Activated B cell treated with CpG ODN at 0.5 μM for 24 hours (primary cell): ENCODE measurements at places on chromosomes 1 and 21. TPM values are rescaled to one million over a fixed set of nuclear protein-coding genes. Genes with fewer than 3 reads are reported as not detected.

DNA sequence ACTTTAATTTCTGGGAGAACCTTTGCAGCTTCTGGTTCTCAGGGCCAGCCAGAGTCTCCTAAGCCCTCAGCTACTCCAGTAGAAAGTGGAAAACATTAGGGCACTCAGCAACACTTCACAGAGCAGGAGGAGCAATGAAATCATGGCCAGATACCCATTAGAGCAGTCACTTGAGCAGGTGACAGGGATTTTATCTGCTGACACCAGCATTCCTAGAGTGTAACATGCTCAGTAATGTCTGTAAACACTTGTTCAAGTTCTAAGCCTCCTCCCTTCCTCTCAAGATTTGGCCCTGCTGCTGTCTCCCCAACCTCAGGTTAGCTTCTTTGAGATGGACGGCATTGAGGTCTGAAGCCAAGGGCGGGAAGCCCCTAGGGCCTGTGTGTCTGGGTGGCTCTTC, 218.0 kb downstream of the GRIK3 start:
- no peaks in the 10 kb centered on the region for H3K27me3 ChIP-seq
- no peak overlapping the region for H3K4me3 ChIP-seq
- H3K36me3 ChIP-seq: no peaks in the 10 kb centered on the region
- DNase-seq: no peak

Gene SIM2
- not detected in 2 replicates for total RNA-seq

DNA sequence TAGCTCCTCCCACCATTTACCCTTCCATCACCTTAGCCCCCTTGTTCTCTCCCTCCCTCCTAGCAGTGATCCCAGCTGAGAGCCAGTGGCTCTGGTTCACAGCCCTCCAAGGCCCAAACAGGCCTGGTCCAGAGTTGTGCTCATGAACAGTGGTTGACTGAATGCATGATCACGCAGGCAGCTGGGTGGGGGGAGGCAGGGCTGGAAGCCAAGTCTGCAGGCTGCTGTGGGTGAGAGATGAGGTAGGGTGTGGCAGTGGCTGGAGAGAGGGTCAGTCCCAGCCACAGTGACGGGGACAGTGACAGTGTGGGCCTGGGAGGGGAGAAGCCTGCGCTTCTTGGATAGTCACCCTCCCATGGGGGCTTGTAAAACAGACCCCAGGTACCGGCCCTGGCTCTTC, 22.2 kb downstream of the EPHA8 start:
- peaks cover 6% of the 10 kb centered on the region for H3K27me3 ChIP-seq
- no peak overlapping the region for H3K27ac ChIP-seq
- no peak for DNase-seq
- H3K4me3 ChIP-seq: no peak overlapping the region

DNA sequence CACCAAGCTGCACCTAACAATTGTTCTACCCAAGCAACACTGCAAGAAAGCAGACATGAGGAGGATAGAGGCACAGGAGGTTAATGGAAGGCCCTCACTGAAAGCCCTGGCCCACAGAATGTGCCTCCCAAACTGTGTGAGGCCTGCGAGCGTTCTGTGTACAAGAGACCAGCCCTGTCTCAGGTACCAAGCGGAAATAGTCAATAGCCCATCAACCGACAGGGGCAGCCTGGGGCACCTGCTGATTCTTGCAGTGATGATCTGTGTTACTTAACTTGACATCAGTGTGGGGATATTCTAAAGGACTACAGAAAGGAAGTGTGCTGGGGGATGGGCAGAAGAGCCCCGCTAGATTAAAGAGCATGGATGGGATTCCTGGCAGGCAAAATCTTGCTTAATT, 392.4 kb downstream of the KCNH1 start:
- no peak for DNase-seq
- H3K27me3 ChIP-seq: peaks cover 2% of the 10 kb centered on the region
- no peaks in the 10 kb centered on the region for H3K36me3 ChIP-seq
- no peaks in the 10 kb centered on the region for H3K4me1 ChIP-seq

DNA sequence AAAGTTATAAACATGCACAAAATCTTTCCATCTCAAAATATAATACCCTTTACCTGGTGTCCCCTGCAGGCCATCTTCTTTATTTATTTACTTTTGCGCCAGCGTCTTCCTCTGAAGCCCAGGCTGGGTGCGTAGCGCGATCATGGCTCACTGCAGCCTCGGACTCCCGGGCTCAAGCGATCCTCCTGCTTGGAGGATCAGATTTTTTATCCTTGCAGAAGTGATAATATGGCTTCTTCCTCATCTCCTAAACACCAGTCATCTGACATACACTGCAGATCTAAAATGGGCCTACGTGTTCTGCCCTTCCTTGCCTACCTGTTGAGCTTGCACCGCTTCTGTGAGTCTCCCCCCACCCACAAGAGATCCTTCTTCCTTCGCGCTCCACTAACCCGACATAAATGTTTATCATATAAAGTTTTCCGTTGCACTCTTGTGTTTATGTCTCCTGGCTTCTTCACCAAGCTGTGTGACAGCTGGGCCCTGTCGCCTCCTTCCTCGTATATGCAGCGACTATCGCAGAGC, 506 bp upstream of the SRP9 start:
- H3K4me3 ChIP-seq: no peak overlapping the region
- H3K4me1 ChIP-seq: peaks cover 33% of the 10 kb centered on the region
- H3K27me3 ChIP-seq: no peaks in the 10 kb centered on the region
- H3K36me3 ChIP-seq: peaks cover 16% of the 10 kb centered on the region
- DNase-seq: no peak

GRCh38 chr1:77416692-77417450, 135.1 kb downstream of the AK5 start:
- no peaks in the 10 kb centered on the region for H3K36me3 ChIP-seq
- peaks cover 15% of the 10 kb centered on the region for H3K4me1 ChIP-seq
- no peak overlapping the region for H3K4me3 ChIP-seq

Gene EPS8L3
- total RNA-seq: not detected in 2 replicates

DNA sequence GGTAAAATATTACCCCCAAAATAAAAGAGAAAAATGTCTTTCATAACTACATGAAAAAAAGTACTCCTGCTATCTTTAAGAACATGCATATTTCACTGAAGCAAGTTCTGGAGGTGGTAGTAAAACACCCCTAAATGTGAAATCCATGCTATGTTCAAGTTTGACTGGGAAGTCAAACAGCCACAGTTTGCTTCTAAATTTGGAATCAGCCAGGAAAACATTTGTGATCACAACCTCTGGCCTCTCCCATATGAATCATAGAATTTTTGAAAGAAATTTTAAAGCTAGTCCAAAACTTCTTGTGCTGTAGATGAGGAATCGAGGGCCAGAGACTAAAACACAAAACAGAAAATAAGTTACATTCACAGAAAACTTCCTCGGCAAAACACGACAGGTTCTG, 6.6 kb downstream of the SORT1 start:
- H3K4me3 ChIP-seq: peak overlapping the region; percentile 52
- DNase-seq: no peak
- no peak overlapping the region for H3K27ac ChIP-seq
- no peaks in the 10 kb centered on the region for H3K36me3 ChIP-seq
